ENCODE measurements at places on chromosomes 5 and 9. TPM values are rescaled to one million over a fixed set of nuclear protein-coding genes. Genes with fewer than 3 reads are reported as not detected.

Gene NIPAL4
- 1.0 TPM for polyA plus RNA-seq

Gene ITGA1
- 56.2 TPM for polyA plus RNA-seq

Gene FOXD4
- polyA plus RNA-seq = 0.60 TPM

Gene KIF20A
- polyA plus RNA-seq = 46.0 TPM

Gene CDH12
- polyA plus RNA-seq = 5.7 TPM

Gene CFAP90
- polyA plus RNA-seq = 5.3 TPM

Gene QRFP
- polyA plus RNA-seq = 0.40 TPM

Gene MLANA
- polyA plus RNA-seq = 0.98 TPM

Gene FTMT
- not detected for polyA plus RNA-seq
